ENCODE measurements at places on chromosomes 4 and X.

DNA sequence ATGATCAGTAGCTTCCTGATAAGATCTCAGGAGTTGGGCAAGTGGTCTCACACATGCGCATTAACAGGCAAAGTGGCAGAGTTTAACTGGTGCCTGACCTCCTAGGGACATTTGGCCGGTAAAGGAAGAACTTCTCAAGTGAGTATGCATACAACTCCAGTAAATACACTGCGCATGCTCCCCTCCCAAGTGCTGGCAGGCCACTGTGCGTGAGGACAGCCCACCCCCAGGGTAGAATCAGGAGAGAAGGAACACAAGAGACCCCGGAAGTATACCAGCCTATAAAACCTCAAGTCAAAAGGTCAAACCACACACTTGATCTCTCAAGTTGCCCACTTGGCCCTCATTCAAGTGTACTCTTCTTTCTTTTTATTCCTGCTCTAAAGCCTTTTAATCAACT lies 225.5 kb upstream of the ANKRD50 start:
- no peak for DNase-seq

DNA sequence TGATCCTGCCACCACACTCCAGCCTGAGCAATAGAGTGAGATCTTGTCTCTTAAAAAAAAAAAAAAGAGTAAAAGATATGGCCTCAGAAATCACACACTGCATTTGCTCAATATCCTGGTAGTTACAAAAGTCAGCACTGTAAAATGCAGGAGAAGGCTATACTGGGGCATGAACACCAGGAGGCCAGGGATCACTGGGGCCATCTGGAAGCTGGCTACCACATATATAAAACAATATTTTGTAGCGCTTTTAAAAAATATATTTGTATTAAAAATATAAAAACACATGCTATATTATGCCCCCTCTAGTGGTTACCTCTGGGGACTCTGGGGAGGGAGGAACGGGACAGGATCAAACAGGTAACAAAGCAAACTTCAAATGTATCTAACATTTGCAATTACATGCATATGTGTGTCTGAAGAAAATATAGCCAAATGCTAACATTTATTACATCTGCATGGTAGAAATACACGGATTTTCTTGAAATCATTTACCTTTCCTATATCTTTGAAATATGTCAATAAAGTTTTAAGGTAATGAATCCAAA lies 4.0 kb downstream of the C4orf46 start:
- peak; percentile 6 for DNase-seq

DNA sequence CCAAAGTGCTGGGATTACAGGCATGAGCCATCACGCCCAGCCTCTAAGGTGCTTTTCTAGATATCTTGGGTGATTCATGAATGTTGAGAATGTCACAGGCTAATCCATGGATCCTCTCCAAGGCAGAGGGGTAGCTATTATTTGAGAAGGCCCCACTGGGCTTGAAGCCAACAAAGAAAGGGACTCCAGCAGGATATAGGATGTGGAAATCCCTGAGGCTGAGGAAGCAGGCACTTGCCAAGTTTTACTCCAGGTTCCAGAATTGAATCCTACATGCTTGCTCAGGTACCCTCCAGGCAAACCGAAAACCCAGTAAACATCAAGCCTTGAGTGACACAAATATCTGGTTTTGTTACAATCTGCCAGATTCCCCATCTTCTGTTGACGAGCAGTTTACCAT lies 15.8 kb downstream of the NLGN3 start:
- DNase-seq, result no peak

DNA sequence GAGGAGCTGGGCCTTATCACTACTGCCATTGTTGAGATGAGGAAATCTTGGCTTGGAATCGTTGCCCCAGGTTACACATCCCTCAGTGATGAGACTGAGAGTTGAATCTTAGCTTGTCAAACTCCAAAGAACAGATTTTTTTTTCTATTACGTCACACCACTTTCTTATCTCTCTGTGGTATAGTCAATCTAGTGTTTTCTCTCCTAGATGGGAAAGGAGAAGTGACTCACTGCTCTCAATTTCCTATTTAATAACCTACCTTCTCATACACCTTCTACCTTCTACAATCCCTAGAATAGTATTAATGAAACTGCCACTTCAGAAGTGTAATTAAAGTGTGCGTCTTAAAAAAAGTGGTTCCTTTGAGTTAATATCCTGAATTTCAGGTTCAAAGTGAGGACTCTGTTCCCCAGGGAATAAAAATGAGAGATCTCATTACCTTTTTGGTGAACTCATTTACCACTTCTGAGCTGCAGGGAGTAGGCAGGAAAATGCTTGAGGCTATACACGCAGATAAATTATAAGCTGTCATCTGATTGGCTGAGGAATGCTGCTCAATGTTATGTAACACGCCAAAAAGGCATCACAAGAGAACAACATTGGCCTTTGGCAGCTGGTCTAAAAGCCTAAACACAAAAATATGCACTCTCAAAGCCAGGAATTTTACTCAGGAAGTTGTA lies 59.3 kb downstream of the MAD2L1 start:
- no peak for DNase-seq

- no peak for DNase-seq
Observed at GRCh38 chrX:150375243-150375770, 12.2 kb downstream of the MAMLD1 start.

GRCh38 chr4:153763404-153763803 lies 3.6 kb upstream of the RNF175 start:
- no peak for DNase-seq

GRCh38 chr4:53959343-53960120 lies 104.9 kb downstream of the CHIC2 start:
- no peak for DNase-seq

DNA sequence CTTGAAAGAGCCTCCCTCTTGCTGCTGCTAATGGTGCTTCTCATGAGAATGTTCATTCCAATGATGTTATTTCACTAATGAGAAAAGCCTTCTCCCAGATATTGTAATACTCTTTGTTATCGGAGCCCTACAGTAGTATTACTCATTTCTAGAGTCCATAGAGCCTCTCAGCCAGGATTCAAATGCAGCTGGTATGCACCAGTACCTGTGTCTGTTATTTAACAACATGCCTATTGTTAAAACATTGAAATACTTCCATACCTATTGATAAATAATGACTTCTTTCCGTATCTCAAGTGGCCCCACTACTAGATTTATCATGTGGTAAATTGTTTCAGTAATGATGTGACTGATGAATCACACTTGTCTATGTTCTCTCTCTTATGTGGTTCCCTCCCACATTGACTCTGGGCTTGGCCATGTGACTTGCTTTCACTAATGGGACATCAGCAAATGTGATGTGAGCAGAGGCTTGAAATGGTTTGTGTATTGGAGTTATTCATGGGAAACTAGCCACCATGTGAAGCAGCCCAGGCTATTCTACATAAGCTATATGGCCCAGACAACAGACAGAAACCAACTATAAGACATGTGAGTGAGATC lies 207.6 kb downstream of the THOC2 start:
- DNase-seq, result no peak

DNA sequence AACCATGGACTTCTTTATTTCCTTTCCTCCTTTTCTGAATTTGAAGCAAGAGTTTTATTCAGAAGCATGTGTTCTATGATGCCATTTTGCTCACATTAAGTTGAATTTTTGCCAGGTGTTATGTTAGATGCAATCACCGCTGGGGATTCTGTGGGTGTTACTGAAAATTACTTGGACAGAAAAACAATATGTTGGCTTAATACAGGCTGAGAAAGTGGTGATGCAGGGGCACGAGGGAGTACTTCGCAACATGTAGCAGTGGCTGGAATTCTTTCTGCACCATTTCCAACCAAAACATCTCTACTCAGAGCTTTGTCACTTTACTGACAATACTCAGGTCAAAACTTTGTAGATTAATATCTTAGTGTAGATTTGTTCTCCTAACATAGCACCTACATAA lies 109.2 kb upstream of the PCDH18 start:
- DNase-seq, result no peak

DNA sequence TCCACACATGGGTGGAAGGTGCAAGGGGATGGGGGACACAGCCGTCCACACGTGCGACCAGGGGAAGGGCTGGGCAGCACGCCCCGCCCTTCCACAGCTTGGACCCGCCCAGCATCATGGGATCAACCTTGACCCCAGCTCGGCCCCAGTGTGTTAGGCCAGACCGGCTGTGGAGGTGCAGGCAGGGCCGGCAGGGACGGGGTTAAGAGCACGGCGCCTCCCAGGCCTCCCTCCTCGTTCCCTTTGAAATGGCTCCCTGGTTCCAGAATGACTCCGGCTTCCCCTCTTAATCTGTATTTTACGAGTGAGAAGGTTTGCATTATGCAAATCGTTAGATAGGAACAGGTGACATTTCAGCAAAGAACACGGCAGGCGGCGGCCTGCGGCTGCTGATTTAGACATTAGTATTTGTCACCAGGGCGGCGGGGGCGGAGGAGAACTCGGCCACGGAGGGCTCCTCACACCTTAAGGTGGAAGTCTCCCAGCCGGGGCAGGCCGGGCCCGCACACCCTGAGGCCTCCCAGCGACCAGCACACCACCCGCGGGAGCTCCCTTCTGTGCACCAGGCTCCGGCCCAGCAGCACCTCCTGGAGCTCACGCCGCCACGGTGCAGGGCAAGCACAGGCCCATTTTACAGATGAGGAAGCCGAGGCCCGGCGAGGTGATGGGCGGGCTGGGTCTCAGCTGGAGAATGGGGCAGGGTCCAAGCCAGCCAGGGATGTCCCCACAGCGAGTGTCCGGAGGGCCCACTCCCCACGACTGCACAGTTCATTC lies 116.1 kb downstream of the FAM53A start:
- no peak for DNase-seq

DNA sequence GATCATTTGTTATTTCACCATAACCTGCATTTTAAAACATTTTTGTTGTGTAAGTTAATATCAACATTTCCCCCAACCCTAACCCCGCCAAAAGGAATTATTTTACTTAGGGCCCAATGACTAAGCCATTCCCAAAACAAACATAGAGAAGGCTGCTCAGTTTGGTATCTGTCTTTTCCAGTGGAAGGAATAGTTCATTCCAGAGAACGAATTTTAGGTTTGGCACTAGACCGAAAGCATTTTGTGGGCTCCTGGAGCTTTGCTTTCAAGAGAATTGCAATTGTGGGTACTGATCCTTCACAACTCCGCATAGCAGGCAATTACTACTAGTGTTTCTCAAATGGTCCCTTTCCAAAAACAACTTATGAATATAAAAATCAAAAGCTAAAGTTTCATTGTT lies 226.7 kb upstream of the MAD2L1 start:
- DNase-seq, result no peak

GRCh38 chr4:104964410-104965175 lies 182.1 kb upstream of the TET2 start:
- DNase-seq, result no peak

DNA sequence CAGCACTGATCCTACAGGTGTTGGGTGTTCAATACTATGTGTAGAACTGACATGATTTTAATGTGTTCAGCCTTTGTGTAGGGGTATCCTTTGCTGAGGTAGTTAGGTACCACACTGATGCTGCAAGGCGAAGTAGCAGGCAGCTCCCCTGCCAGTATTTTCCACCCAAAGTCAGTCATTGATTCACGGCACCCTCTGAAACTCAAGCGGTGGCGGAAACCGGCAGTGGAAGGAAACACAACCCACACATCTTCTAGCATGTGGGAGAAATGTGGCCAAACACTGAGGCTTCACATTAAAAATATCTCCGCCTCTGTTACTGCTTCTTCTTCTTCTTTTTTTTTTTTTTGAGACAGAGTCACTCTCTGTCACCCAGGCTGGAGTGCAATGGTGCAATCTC lies 126.3 kb downstream of the AASDH start:
- DNase-seq, result no peak

DNA sequence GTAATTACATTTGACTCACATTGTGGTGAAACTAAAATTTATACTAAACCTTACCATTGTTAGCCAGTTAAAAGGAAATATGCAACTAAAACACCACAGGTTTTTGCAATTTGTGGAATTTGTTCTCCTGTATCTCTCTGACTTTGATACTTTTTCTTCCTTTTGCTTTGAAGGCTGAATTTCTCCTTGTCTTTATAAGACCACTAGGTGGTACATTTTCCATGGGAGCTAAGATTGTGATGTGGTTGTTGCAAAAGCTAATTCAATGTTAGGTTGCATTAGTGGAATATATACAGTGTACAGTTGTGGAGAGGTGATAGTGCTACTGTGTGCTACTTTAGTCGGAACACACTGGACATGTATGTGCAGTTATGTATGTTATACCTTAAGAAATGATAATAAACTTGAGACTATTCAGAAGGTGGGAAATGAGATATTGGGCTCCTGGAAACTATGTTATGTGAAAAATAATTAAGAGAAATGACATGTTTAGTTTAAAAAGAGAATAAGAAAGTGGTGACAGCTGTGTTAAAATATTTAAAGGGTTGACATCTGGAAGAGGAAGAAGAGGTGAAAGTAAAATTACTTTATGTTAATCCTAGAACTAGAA lies 70.3 kb downstream of the ARL9 start:
- DNase-seq, result no peak

DNA sequence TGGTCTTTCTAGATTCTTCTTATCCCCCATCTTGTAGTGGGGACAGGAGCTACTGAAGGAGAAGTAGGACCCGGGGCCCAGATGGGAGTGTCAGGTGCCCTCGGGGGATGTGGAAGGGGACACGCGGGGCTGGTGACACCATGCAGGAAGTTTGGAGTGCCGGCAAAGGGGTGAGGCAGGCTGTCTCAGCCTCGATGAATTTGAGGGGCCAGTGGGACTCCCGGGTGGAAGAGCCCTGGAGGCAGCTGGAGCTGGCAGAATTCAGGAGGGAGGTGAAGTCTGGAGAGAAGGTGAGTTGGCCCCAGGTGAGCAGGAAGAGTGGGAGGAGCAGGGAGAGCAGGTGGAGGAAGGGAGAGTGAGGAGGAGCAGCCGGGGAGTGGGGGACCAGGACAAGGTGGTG lies 101.7 kb downstream of the CPZ start:
- DNase-seq, result no peak

DNA sequence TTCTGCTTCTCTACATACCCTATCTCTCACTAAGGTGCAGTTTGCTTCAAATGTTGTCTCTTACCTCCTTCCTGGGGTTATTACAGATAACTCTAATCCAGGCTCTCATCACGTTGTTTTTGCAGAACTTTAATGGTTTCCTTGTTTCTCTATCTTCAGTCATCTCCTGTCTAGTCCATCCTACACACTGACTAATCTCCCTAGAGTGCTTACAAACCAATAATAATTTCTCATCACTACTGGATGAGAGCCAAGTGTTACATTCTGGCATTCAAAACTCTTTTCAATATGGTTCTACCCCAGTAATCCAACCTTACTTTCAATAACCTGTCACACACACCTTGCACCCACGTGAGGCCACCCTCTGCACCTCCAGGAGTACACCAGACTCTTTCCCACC lies 86.1 kb downstream of the SYNPO2 start:
- DNase-seq, result no peak

Data from CD4-positive, alpha-beta T cell treated with Interferon gamma for 1 hour (primary cell).